MCF 10A (cell line): ENCODE measurements at places on chromosomes 3 and 15. TPM values are rescaled to one million over a fixed set of nuclear protein-coding genes. Genes with fewer than 3 reads are reported as not detected.
A peak's percentile ranks its signal among the peaks of the same experiment; 100 is the strongest.

DNA sequence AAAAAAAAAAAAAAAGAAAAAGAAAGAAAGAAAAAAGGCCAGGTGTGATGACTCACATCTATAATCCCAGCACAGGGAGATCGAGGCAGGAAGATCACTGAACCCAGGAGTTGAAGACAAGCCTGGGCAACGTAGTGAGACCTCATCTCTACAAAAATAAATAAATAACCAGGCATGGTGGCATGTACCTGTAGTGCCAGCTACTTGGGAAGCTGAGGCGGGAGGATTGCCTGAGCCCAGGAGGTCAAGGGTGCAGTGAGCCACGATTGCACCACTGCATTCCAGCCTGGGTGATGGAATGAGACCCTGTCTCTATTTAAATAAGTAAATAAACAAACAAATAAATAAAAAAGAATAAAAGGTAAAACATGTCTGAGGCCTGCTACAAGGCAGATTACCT is 39.3 kb upstream of the LACTB start:
- peak; percentile 14 for DNase-seq
- no peak overlapping the region for H3K27ac ChIP-seq
- H3K4me1 ChIP-seq, result peaks cover 7% of the 10 kb centered on the region
- H3K27me3 ChIP-seq, result no peaks in the 10 kb centered on the region
- no peak overlapping the region for H3K4me3 ChIP-seq
- no peaks in the 10 kb centered on the region for H3K36me3 ChIP-seq

GRCh38 chr3:141610939-141611338 is 124.1 kb downstream of the RASA2 start:
- no peak for DNase-seq
- H3K27me3 ChIP-seq, result no peaks in the 10 kb centered on the region
- H3K4me3 ChIP-seq, result no peak overlapping the region
- no peaks in the 10 kb centered on the region for H3K4me1 ChIP-seq
- peaks cover 44% of the 10 kb centered on the region for H3K36me3 ChIP-seq

DNA sequence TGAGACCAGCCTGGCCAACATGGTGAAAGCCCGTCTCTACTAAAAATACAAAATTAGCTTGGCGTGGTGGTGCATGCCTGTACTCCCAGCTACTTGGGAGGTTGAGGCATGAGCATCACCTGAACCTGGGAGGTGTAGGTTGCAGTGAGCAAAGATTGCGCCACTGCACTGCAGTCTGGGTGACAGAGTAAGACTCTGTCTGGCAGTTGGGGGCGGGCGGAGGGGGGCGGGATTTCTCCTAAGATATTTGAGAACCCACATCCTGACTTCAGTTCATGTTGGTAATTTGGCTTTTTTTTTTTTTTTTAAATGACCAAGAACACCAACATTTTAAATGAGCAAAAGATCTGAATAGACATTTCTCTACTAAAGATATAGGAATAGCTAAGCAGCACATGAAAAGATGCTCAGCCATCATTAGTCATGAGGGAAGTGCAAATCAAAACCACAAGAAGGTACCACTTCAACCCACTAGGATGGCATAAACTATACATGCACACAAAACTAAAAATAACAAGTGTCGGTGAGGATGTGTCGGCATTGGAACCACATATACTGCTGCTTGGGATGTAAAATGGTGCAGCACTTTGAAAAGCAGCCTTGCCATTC is 75.6 kb upstream of the LMOD3 start:
- no peak for DNase-seq
- H3K27me3 ChIP-seq, result no peaks in the 10 kb centered on the region
- peak overlapping the region; percentile 75 for H3K4me3 ChIP-seq
- H3K36me3 ChIP-seq, result peaks cover 49% of the 10 kb centered on the region
- peaks cover 11% of the 10 kb centered on the region for H3K4me1 ChIP-seq

DNA sequence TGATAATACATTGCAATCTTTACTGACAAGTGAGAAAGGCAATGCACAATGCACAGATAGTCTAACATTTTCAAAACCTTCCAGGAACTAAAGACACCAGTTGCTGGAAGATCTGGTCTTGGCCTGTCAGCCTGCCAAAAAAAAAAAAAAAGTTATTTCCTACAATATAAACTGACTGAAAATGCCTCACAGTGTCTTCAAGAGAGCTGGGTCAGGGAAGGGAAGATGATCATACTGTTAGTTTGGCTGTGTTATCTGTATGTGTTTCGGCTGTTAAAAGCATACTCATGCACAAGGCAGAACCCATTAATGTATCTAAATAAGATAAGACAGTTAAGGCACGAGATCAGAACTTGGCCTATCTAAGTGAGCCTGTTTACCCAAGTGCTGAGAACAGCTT is 673.4 kb downstream of the MECOM start:
- no peak overlapping the region for H3K27ac ChIP-seq
- H3K27me3 ChIP-seq, result no peaks in the 10 kb centered on the region
- H3K4me3 ChIP-seq, result no peak overlapping the region
- peaks cover 11% of the 10 kb centered on the region for H3K4me1 ChIP-seq
- no peaks in the 10 kb centered on the region for H3K36me3 ChIP-seq
- DNase-seq, result no peak

DNA sequence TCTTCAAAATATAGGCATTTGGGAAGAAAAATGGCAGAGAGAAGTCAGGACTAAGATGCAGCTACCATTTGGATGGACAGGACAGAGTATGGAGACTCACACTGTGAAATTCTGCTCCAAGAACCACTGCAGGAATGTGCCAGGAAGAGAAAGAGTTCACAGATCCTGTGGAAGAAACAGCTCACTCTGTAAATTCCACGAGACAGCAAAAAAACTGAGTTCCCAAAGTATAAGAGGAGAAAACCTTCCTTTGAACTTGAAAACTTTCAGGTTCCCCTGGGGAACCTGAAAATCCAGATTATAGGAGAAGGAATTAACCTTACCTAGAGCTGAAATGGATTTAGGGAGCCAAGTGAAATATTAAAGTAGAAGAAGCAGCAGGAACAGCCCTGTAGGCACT is 137.1 kb downstream of the PLCH1 start:
- no peak overlapping the region for H3K27ac ChIP-seq
- H3K27me3 ChIP-seq, result no peaks in the 10 kb centered on the region
- no peaks in the 10 kb centered on the region for H3K4me1 ChIP-seq
- H3K36me3 ChIP-seq, result no peaks in the 10 kb centered on the region
- DNase-seq, result no peak

The TMEM45A gene
- total RNA-seq, result 4.1 and 8.0 TPM in 2 replicates

DNA sequence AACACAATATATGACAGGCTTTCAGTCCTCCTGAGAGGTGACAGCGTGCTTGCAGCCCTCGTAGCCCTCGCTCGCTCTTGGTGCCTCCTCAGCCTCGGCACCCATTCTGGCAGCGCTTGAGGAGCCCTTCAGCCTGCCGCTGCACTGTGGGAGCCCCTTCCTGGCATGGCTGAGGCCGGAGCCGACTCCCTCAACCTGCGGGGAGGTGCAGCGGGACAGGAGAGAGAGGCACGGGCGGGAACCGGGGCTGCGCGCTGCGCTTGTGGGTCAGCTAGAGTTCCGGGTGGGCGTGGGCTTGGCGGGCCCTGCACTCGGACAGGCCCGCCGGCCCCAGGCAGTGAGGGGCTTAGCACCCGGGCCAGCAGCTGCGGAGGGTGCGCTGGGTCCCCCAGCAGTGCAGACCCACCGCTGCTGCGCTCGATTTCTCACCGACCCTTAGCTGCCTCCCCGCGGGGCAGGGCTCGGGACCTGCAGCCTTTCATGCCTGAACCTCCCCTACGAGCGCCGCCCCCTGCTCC is 60.4 kb upstream of the HRH1 start:
- no peak overlapping the region for H3K27ac ChIP-seq
- H3K36me3 ChIP-seq, result no peaks in the 10 kb centered on the region
- DNase-seq, result no peak
- no peak overlapping the region for H3K4me3 ChIP-seq

The MBNL1 gene
- total RNA-seq, result 114 and 139 TPM in 2 replicates

The TMEM202 gene
- not detected in 2 replicates for total RNA-seq

DNA sequence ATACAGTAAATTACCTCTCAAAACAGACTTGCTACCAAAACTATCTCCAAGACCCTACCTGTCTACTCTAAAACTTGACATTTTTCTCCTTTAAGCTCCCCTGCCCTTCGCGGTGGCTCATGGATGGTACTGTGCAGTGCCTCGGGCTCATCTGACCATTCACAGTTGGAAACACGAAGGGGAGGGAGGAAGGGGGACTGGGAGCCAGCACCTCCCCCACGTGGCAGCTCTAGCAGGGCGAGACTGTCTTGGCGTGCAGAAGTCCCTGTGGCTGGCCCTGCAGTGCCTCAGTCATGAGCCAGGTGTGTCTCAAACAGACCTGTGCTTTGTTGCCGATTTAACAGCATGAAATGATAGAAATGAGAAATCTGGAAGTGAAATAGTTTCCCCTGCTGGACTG is 372.0 kb downstream of the GABRG3 start:
- no peak overlapping the region for H3K27ac ChIP-seq
- DNase-seq, result no peak
- no peaks in the 10 kb centered on the region for H3K36me3 ChIP-seq
- H3K4me3 ChIP-seq, result no peak overlapping the region

DNA sequence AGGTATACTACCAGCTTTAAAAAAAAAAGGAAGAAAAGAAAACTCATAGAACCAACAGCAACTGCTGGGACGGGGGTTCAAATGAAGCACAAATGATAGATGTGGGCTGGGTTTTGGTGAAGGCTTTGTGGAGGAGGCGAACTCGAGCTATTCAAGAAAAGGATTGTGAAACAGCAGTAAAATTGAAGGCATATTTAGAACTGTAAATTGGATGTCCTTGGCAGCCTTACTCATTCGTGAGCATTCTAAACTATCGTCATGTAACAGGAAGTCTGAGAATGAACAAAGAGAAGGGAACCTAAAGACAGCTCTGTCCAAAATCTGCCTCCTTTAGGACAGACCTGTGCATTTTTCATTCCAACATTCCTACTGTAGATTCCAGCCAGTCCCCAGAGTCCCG is 97.8 kb downstream of the LARS2 start:
- peaks cover 21% of the 10 kb centered on the region for H3K4me1 ChIP-seq
- H3K27me3 ChIP-seq, result no peaks in the 10 kb centered on the region
- peak overlapping the region; percentile 65 for H3K27ac ChIP-seq
- DNase-seq, result peak; percentile 62
- peaks cover 23% of the 10 kb centered on the region for H3K36me3 ChIP-seq
- no peak overlapping the region for H3K4me3 ChIP-seq

GRCh38 chr15:61232266-61232665 is 3.2 kb upstream of the RORA start:
- no peak overlapping the region for H3K4me3 ChIP-seq
- H3K4me1 ChIP-seq, result no peaks in the 10 kb centered on the region
- H3K27ac ChIP-seq, result no peak overlapping the region

DNA sequence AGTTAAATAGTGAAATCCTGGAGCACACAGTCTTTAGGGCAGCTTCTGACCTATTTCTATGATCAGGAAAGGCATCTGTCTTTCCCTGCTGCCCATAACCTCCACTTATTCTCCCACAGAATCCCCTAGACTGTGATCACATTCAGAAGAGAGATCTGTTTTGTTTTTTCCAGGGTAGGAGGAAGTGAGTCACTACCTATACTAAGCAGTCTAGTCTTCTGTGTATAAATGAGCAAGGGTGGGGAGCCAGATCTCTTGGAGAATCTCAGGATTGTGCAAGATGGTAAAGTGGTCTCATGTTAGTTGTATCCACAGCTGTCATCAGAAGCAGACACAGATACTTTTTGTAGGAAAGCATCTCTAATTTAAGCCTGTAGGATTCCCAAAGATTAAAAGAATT is 11.8 kb upstream of the FBXO22 start:
- H3K36me3 ChIP-seq, result peaks cover 20% of the 10 kb centered on the region
- DNase-seq, result peak; percentile 62
- H3K27ac ChIP-seq, result peak overlapping the region; percentile 42

The ZNF710 gene
- 27.3 and 32.2 TPM in 2 replicates for total RNA-seq

The B3GNT5 gene
- 80.1 and 104 TPM in 2 replicates for total RNA-seq

DNA sequence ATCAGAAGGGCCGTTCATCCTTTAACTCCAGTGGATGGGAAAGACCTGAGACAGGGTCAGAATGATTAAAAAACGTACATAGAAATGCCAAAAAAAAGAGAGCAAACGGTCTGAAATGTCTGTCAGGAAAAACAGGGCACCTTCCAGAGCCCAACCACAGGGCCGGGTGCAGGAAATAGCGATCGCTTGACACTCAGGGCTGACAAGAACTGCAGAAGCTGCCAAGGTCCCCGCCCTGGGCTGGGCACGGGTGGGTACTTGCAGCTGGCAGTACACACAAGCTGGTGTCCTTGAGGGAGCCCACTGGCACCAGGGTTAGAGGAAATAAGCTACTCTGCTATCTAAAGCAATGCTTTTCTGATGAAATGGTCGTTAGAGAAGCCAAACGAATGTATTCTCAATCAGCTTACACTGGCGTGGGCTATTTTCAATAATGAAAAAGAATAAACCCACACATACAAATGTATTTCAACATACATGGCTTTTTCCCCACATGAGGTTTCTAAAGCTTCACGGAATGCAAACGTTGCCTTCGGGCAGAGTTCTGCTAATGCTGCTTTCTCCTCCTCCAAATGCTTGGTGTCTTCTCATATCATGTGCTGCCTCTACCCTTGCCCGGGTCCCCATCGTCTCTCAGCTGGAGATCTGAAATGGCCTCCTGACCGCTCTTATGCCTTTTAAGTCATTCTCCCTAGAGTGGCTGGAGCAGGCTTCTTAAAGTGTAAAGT is 15.6 kb downstream of the FRMD4B start:
- peak; percentile 66 for DNase-seq
- H3K27me3 ChIP-seq, result no peaks in the 10 kb centered on the region
- peaks cover 35% of the 10 kb centered on the region for H3K4me1 ChIP-seq
- H3K36me3 ChIP-seq, result peaks cover 6% of the 10 kb centered on the region

GRCh38 chr3:105495021-105495420 is 128.3 kb downstream of the ALCAM start:
- peaks cover 23% of the 10 kb centered on the region for H3K36me3 ChIP-seq
- H3K27me3 ChIP-seq, result no peaks in the 10 kb centered on the region
- H3K4me1 ChIP-seq, result no peaks in the 10 kb centered on the region
- no peak overlapping the region for H3K27ac ChIP-seq

DNA sequence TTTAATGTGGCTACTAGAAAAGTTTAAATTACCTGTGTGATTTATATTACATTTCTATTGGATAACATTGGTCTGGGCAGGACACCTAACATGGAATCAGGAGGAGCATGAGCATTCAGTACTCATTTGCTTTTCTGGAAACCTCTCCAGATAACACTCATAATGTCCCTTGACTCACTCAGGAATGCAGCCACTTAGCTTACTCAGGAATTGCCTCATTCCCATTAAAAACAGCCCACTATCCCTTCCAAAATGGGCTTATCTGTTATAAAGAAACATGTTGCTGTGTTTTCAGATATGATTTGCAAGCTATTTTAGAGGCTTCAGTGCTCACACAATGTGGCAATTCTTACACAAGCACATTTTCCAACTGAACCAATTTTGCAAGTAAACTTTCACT is 17.1 kb downstream of the GBE1 start:
- peak; percentile 80 for DNase-seq
- H3K36me3 ChIP-seq, result peaks cover 15% of the 10 kb centered on the region

- H3K36me3 ChIP-seq, result no peaks in the 10 kb centered on the region
- peaks cover 5% of the 10 kb centered on the region for H3K4me1 ChIP-seq
- H3K27me3 ChIP-seq, result peaks cover 12% of the 10 kb centered on the region
- DNase-seq, result no peak
- no peak overlapping the region for H3K27ac ChIP-seq
- no peak overlapping the region for H3K4me3 ChIP-seq
These were observed 4.6 kb upstream of the ABCC5 start for GRCh38 chr3:184022323-184022722.

GRCh38 chr15:37339856-37340255 is 239.5 kb upstream of the MEIS2 start:
- DNase-seq, result no peak
- H3K27me3 ChIP-seq, result no peaks in the 10 kb centered on the region
- H3K4me1 ChIP-seq, result no peaks in the 10 kb centered on the region
- no peak overlapping the region for H3K4me3 ChIP-seq
- no peak overlapping the region for H3K27ac ChIP-seq

GRCh38 chr3:29430558-29430971 is 149.7 kb downstream of the RBMS3 start:
- H3K4me3 ChIP-seq, result no peak overlapping the region
- peak overlapping the region; percentile 7 for H3K27ac ChIP-seq
- peaks cover 5% of the 10 kb centered on the region for H3K4me1 ChIP-seq
- H3K36me3 ChIP-seq, result peaks cover 9% of the 10 kb centered on the region

The PLSCR2 gene
- not detected in 2 replicates for total RNA-seq
